LNCaP clone FGC (cell line): ENCODE measurements at places on chromosomes 2 and 18.

DNA sequence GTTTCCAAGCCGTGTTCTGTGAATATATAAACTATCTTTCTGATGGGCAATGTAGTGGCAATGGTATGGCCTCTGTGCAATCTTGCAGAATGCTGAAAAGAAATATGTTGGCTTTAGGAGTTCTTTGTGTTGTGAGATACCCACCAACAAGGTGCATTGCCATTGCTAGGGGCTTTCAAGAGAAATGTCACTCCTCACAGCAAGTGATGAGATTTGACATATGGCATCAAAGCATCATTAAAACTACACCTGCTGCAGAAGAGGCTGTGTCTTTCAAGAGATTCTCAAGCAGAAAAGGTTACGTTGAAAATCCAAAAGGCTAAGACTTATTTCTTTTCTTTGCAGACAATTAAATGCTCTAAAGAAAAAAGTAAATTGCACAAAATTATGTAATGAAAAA, 1110.8 kb downstream of the CBLN2 start:
- no peak for DNase-seq

GRCh38 chr2:42060718-42061619, 13.1 kb downstream of the PKDCC start:
- DNase-seq = no peak

DNA sequence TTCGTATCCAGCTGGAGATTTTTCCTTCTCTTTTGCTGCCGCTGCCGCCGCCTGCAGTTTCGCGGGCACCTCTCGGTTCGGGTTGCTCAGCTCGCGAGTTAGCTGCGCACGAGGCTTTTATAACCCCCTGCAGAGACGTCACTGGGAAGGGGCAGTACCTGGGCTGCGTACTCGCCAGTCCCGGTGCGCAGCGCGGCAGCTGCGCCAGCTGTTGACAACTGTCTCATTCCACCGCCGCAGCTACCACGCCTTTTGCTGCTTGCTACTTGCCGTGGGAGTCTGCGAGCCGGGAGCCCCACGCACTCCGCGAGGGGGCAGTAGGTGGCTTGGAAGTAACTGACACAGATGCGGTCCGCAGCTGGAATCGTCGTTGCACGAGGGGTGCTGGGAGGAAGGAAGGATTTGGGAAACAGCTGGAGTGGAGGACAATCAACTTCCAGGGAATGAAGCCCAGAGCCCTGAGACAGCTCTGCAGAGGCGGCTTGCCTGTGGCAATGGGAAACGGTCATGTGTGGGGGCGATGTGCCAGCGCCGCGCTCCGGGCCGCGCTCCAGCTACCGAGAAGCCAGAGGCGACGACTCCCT, at the start of gene TACR1:
Gene TACR1, minus strand, starts transcription at position 93 of the 584 bp plus-strand sequence. CDS start 586 bp downstream, outside the sequence.
- peak; percentile 15 for DNase-seq

- DNase-seq = no peak
Observed at GRCh38 chr2:236298924-236299475, 34.8 kb upstream of the ASB18 start.

DNA sequence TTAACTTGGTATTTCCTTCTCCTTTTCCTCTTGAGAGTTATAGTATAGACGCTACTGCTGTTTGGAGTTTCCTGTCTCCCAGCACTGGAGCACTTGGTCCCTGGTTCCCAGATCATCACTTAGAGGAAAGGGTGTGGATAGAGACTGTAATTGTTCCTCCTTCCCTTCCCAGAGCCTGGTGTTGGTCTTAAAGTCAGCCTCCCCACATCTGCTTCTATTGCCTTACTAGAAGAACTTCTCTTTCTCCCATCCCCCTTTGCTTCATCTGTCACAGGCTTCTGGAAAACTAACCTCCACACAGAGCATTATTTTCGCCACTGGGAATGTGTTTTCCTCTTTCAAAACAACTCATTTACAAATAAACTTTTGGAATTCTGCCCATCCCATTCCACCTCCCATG, 131.0 kb downstream of the CCDC85A start:
- no peak for DNase-seq

DNA sequence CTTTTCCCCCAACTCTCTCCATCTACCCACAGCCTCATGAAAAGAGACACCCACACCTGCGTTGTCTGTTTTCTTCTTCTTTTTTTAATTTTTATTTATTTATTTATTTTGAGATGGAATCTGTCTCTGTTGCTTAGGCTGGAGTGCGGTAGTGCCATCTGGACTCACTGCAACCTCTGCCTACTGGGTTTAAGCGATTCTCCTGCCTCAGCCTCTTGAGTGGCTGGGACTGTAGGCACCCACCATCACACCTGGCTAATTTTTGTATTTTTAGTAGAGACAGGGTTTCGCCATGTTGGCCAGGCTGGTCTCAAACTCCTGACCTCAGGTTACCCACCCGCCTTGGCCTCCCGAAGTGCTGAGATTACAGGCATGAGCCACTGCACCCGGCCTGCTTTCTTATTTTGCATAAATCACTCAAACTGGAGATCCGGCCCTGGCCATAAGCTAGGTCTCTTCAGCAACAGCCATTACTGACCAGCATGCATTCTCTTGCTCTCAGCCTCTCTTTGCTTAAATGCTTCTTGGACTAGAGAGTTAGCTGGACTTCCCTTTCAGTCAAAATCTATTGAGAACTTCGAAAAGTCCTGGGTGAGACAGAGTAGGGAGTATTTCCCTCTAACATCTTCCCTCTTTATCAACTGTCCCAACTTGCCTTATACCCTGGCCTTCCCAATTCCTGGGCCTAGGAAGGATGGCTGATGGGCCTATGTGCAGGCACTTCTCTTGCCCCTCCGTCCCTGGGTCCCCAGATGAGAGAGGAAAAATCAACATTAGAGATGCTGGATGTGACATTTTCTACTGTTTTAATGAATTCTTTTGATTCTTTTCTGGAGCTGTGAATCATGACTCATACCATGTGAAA, 27.3 kb downstream of the MYCN start:
- no peak for DNase-seq

GRCh38 chr2:136248242-136248641, 130.3 kb upstream of the CXCR4 start:
- DNase-seq = no peak

GRCh38 chr2:208369091-208369490, 37.5 kb upstream of the PTH2R start:
- no peak for DNase-seq

- DNase-seq = no peak
Observed at GRCh38 chr2:121309801-121310200, 24.8 kb upstream of the TFCP2L1 start.

DNA sequence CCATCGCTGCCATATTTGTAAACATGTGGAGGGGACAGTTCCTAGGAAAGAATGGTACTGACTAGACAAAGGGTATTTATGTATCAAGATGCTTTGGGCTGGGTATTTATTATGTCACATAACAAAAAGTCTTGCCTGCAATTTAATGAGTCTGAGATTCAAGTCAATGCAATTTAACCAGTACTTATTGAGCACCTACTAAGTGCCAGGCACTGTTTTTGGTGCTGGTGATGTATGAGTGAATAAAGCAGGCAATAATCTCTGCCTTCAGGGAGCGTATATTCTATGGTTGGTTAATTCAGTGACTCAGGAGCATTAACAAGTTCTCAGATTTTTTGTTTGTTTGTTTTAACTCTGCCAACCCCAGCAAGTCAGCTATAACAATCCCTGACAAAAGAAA, 24.6 kb upstream of the ACVR1 start:
- no peak for DNase-seq

DNA sequence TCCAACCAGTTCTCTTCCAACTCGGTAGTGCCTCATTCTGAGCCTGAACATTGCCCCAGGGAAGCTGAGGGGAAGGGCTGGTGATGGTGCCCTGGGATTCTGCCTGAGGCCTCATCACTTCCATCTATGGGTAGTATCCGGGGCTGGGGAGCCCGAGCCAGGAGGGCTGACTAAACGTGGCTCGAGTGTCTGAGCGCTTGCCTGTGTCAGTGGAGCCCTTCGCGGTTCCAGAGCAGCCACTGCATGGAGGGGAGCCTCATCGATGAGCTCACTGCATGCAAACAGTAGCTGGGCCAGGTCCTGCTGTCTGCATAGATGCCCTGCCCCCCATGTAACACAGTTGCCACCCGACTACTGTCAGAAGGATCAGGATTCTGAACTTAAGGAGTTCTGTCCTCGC, 129.3 kb downstream of the GLI2 start:
- DNase-seq = no peak

- no peak for DNase-seq
Observed at GRCh38 chr18:61679836-61680235, 213.0 kb downstream of the RNF152 start.

GRCh38 chr2:48479915-48480314, 50.0 kb upstream of the STON1 start:
- no peak for DNase-seq

- no peak for DNase-seq
Observed at GRCh38 chr2:141770530-141770929, 360.3 kb downstream of the LRP1B start.

DNA sequence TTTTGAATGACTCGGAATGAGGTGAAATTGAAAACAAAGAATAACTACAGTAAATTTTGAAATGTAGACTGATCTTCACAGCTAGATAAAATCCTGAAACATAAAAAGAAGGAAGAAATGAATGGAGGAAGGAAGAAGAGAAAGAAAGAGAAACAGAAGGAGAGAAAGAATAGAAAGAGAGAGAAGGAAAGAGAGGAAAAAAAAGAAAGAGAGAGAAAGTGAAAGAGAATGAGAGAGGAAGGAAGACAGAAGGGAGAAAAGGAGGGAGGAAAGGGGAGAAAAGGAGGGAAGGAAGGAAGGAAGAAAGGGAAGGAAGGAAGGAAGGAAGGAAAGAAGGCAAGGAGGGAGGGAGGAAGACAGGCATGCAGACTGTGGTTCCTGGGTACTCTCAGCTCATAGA, 982.6 kb downstream of the BCL11A start:
- no peak for DNase-seq

DNA sequence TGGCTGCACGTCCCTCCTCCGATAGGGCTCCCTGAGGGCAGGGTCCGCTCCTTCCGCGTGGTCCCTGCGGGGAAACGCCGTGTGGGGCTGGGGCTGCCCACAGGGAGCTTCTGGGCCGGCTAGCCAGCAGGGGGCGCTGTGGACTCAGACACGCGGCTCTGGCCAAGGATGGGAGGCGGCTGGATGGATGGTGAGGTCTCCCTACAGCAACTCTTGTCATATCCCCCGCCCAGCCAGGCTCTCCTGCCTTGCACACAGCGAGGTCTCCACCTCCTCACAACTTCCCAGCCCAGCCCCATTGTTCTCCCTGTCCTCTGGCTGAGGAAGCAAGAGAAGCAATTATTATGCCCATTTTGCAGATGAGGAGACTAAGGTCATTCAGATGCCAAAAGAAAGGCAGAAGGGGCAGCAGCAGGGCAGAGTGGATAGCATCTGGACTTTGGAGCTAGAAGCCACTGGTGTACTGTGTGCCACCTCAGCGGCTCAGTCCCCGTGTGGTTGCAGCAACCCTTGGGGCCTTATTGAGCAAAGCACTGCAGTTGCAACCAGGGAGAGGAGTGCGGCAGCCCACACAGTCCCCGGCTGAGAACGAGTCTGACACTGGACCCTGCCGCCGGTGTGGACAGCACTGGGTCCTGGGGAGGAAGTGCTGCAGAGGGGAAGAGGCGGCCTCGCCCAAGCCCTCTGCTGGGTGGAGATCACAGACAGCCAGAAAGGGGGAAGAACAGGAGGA, 99.0 kb downstream of the ZFP36L2 start:
- DNase-seq = no peak

GRCh38 chr2:179569831-179570233, 291.6 kb downstream of the ZNF385B start:
- DNase-seq = no peak

DNA sequence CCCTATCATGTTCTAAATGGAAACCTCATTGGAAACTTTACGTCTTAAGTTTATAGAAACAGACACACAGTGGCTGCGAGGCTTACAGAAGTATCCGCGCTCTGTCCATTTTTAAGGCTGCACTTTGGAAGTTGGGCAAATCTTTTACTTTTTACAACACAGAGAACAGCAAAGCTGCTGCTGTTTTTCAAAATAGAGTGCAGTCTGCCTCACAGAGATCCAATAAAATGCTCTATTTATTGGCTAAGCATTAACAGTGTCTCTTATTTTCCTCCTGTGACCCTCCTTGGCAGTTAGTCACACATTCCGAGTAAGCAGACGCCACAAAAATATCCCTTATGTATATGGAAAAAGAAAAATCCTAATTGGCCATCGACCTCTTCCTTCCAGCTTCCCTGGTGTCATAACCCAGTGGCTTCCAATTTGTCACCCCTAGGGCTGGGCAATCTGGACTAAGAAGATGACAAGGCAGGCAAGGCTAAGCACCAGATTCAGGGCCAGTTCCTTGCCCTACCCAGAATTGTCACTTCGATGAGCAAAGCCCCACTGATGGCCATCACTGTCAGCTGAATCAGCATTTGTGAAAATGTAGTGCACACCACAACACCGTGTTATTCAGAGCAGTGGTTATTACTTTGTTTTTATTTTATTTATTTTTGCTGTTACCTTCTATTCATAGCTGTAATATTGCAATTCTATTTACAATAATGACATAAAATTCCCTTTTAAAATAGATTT, 47.7 kb upstream of the MEIS1 start:
- DNase-seq = no peak

DNA sequence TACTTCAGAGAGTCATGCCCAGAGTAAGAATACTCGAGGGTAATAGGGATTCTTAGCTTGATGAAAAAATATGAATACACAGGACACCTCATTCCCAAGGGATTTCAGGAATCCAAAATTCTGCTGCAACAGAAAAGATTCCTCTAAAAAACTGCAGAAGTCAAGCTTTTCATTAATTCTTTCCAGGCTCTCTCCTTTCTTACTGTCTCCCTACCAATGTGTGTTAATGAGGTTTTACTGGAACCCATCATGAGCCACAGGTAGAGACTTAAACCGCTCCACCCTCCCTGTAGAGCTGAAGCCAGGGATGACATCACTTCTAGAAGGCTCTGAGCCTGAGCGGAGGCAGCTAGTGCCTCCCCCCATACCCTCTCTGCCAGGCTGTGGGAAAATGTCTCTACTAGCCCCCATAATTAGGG, 3.4 kb downstream of the SDC1 start:
- no peak for DNase-seq

DNA sequence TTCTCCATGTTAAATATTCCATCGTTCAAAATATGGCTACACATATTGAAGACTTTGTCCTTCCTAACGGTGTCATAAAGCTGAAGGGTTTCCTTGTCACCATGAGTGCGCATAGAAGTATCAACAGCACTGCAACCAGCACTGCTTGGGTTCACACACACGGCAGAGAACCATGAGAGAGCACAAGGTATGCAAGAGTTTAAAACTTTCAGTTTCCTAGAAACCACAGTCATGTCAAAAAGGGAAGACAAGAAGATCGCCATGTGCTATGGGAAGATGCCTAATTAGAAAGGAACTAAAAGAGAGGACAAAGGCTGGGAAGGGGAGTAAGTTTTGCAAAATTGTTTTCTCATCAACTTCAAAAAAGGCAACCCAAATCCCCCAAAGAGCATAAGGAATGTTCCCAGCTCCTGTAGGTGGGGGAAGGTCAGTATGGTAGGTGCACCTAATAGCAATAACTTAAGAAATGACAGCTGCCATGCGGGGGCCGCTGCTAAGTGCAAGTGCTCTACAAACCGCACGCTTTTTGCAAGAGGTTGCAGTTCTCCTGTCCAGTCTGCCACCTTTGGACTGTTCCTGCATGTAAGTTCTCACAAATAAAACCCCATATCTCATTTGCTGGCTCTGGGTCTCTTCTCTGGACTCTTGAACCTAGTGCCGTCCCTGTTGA, 136.8 kb downstream of the TMEM163 start:
- no peak for DNase-seq

- DNase-seq = no peak
Observed at GRCh38 chr2:105072039-105072438, 34.2 kb downstream of the MRPS9 start.

- no peak for DNase-seq
Observed at GRCh38 chr2:162091325-162092007, 17.5 kb upstream of the DPP4 start.

- DNase-seq = no peak
Observed at GRCh38 chr2:68770271-68771111, 35.9 kb downstream of the ARHGAP25 start.

- DNase-seq = no peak
Observed at GRCh38 chr2:189192766-189193165, 13.2 kb upstream of the COL5A2 start.
